NB4 (cell line): ENCODE measurements at places on chromosomes 7 and 10.

DNA sequence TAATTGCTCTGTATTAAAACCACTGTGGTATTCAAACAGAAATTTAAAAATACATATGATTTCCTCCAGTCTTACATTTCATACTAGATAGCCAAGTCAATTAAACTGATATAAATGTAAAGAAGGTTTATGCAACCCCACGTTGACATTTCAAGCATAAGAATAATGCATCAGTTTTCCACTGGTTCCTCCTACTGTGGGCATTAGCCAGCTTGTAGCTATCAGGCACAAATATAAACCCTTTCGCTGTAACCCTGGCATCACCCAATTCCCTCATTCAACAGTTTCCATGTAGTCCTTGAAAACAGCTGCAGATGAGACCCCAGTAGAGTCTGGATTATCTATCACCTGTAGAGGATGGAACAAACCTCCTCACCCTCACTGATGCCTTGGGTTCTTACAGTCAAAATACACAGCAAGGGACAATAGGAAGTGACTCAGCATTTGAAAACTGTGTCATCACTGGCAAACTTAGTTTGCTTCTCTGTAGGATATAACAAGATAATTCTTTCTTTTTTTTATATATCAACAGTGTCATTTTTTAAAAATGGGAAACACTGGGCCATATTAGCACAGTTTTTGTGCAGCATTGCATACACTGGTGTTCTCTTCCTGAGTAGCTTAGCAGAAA, 113.0 kb downstream of the PDE1C start:
- peak; percentile 37 for DNase-seq

GRCh38 chr10:126561294-126561920, 109.1 kb downstream of the C10orf90 start:
- no peak for DNase-seq

GRCh38 chr10:103491729-103492364, 1.7 kb upstream of the NEURL1 start:
- DNase-seq: no peak

GRCh38 chr7:131391145-131391544, 63.5 kb downstream of the MKLN1 start:
- no peak for DNase-seq

DNA sequence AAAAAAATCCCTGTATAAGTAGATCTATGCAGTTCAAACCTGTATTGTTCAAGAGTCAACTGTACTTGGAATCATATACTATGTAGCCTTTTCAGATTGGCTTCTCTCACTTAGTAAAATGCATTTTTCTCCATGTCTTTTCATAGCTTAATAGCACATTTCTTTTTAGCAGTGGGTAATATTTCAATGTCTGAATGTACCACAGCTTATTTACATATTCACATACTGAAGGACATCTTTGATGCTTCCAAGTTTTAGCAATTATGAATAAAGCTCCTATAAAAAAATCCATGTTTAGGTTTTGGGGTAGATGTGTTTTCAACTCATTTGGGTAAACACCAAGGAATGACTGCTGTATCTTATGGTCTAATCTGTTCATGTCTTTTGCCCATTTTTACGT, 155.0 kb downstream of the NRBF2 start:
- no peak for DNase-seq

DNA sequence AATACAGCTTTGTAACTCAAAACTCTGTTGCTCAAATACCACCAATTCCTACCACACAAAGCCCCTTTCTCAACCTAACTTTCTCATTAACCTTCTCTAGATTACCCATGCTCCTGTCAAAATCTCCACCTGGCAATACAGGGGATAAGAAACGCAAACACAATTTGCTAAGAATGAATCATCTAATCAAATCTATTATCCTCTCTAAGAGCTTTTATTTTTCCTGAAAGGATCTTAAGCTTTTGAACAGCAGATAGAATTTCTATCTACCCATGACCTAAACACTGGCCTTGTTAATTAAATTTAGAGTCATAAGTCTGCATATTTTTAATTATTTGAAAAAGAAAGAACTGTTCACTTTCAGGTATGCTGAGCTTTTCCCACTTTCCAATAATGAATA, 98.3 kb downstream of the HBP1 start:
- DNase-seq: no peak

DNA sequence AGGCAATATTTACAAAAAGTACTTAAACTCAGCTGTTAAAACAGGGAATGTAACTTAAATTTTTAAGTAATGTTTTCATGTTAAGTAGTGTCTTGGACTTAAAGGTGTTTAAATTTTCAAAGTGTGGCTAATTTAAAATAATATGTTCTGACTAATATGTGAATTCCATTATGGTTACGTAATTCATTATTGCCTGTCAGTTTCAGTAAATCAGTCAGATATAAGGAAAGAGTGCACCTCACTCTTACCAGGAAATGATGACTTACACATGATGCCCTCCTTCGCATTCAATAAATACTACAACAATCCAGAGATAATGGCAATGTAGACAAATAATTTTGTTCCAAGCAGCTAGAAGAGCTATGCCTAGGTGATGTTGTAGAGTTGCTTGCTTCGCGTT, 69.0 kb upstream of the WNT16 start:
- DNase-seq: no peak

GRCh38 chr7:30479202-30480120, 877 bp upstream of the NOD1 start:
- peak; percentile 66 for DNase-seq

DNA sequence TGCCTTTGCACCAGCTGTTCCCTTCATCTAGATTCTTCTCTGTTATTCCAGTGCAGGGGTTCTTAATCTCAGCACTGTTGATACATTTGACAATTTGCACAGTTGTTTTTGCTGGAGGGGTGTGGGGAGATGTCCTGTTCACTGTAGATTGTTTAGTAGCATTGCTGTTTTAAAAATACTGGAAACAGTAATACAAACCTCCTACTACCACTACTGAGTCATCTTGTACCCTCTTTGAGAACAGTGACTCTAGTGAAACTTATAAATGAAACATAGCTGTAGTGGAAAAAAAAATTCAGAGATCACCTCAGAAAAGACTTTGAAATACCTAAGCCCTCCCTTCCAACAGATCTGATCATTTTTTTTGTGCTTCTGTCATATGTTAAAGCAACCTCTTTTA, 154.8 kb upstream of the TMEM196 start:
- no peak for DNase-seq

GRCh38 chr7:120740348-120740747, 117.6 kb downstream of the TSPAN12 start:
- DNase-seq: no peak

- no peak for DNase-seq
These were observed 73.8 kb downstream of the PON1 start for GRCh38 chr7:95250571-95250970.

DNA sequence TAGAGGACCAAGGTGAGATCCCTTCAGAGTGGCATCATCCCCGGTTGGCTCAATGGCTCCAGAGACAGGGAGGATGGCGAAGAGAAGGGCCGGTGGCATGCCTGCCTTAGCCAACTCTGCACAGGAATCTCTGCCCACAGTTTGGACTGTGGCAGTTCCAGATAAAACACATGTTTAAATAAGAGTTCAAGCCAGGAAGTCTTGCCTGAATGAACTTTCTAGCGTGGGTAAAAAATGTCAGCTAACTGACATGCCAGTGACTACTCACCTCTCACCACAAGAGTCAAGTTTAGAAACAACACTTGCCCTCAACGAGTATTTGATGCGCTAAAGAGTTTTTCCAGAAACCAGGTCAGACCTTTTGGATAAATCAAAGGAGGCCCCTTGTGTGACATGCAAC, 3.0 kb downstream of the NOD1 start:
- no peak for DNase-seq

GRCh38 chr10:49798275-49798674, 36.2 kb upstream of the OGDHL start:
- DNase-seq: no peak

GRCh38 chr10:100636848-100637553, 101.3 kb downstream of the HIF1AN start:
- DNase-seq: no peak

DNA sequence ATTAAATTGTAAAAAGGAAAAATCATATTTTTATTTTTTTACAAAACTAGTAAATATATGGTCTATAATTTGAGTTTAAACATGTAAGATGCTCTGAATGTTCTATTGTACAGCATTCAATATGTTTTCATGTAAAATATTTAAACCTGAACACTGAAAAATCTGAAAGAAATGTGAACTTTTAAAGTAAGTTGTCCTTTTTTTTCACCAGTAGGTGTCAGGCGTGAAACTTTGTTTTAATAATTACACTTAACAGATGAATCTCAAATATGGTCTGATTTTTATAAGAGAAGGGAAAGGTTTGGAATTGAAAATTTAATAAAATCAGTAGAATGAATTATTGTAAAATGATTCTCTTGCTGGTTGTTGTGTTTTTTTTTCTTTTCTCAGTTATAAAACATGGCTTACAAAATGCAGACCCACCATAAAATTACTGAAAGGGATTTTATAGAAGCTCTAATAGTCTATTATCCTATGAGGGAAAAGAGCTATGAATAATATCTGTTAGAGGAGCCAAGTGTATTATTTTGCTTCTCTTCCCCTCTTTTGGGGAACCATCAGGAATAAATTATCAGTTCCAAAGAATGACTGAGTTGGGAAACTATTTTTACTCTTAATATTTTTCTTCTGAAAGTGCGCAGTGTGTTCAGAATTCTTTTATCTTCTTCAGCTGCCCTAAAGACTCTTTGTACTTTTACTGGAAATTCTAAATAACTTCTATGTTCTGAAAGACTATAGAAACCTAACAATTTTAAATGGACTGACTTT, 217.7 kb upstream of the FZD1 start:
- DNase-seq: no peak

- no peak for DNase-seq
These were observed 19.5 kb upstream of the ITPRID1 start for GRCh38 chr7:31494421-31494820.

DNA sequence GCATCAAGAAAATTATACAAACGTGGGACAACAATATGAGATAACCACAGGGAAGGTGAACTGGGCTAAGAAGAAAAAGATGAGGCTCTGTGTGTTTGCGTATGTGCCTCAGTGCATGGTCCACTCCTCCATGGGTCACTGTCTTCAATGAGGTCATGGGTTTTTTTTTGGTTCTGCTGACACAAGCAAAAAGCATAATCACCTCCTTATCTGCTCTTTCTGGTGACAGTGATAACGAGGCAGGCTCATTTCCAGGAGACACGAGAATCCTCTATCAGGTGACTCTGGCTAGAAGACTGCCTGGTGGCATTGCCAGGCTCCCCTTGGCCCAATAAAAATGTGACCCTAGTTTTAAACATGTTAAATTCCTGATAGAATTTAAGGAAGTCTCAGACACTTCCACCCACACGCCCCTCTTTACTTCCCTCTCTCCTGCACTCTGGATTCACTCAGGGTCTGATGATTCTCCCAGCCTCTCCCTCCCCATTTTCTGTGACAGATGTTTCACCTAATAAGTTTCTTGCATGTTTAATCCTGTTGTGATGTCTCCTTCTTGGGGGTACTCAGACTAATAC, 35.3 kb upstream of the CDCA7L start:
- DNase-seq: no peak

- DNase-seq: no peak
These were observed 9.9 kb upstream of the ARHGAP22 start for GRCh38 chr10:48614481-48615390.

DNA sequence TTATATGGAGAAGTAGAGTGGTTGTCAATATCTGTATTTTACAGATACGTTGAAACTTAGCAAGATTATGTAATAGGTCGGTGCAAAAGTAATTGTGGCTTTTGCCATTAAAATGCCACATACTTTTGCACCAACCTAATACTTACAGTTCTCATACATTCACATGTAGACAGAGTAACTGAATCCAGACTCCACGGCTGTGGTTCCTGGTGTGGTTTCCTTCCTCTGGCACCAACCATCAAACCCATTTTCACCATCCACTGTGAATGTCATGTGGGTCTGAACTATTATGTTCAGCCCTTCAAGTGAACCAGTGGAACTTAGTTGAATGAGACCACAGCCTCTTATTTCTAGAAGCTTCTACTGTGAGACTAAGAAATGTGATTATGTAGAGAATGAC, 31.5 kb upstream of the SLIT1 start:
- DNase-seq: peak; percentile 70

GRCh38 chr7:78496096-78496630, 697.6 kb downstream of the PHTF2 start:
- DNase-seq: no peak

GRCh38 chr10:93993414-93993781, 333 bp upstream of the PLCE1 start:
- DNase-seq: no peak

GRCh38 chr10:101670635-101671034, 24.3 kb downstream of the FBXW4 start:
- DNase-seq: no peak

DNA sequence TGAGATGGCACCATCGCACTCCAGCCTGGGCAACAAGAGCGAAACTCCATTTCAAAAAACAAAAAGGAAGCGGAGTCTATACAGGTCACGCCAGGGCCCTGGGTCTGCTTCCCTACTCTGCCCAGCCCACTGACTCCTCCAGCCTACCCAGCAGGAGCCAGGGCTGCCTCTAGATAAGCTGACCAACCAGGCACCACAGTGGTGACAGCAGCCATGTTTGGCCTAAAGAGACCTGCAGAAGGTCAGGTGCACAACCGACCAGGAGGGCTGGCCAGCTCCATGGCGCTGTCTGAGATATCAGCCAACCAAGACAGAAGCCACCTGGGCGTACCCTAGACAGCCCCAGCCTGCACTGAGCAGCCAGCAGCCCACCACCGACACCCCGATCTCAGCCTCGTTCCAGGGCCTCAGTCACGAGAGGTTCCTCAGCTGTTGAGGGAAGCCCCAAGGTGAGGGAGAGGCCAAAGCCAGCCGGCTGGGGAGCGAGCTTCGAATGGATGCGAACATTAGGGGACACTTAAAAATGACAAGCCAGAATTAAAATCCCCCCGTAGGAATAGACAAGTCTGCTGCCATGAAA, 24.4 kb upstream of the PWWP2B start:
- no peak for DNase-seq

DNA sequence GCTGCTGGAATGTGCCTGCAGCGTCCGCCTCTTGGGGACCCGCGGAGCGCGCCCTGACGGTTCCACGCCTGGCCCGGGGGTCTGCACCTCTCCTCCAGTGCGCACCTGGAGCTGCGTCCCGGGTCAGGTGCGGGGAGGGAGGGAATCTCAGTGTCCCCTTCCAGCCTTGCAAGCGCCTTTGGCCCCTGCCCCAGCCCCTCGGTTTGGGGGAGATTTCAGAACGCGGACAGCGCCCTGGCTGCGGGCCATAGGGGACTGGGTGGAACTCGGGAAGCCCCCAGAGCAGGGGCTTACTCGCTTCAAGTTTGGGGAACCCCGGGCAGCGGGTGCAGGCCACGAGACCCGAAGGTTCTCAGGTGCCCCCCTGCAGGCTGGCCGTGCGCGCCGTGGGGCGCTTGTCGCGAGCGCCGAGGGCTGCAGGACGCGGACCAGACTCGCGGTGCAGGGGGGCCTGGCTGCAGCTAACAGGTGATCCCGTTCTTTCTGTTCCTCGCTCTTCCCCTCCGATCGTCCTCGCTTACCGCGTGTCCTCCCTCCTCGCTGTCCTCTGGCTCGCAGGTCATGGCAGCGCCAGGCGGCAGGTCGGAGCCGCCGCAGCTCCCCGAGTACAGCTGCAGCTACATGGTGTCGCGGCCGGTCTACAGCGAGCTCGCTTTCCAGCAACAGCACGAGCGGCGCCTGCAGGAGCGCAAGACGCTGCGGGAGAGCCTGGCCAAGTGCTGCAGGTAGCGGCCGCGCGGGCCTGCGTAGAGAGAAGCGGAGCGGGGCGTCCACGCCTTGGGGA, 645 bp downstream of the SLC26A4 start:
- peak; percentile 41 for DNase-seq
